ENCODE measurements at places on chromosomes 3 and 15.

DNA sequence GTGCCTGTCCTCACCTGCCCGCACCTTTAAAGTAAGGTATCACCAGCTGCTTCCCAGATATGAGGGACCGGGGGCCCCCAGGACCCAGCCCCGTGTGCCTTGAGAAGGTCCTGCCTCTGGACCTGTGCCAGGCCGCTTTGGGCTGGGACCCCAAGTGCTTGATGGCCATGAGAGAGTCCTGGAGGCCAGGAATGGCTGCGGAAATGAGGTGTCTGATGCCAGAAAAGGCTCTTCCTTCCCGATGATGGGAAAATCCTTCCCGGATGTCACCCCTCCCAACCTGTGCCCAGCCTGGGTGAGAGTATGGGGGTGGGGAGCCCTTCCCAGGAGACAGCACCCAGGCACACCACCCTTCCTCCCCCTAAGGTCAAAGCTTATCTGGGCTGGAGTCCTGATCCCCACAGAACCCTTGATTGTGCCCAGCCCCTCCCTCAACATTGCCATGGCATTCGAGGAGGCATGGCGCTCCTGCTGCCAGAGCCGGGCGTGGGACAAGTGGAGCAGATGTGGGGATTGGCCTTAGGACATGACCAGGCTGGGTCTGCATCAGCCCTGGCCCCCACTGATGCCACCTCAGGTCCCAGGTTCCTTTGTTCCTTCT is 14.2 kb downstream of the SEMA3F start:
- no peak for DNase-seq

GRCh38 chr15:70778258-70779076 is 15.1 kb upstream of the UACA start:
- DNase-seq, result no peak

GRCh38 chr15:40072216-40072990 is 33.4 kb upstream of the SRP14 start:
- DNase-seq, result no peak

GRCh38 chr3:119457246-119457645 is 6.2 kb downstream of the TMEM39A start:
- DNase-seq, result no peak

Data from NCI-H2029 treated with DMSO at 0.1 percent for 48 hours (cell line).